Kidney glomerular epithelial cell (primary cell): ENCODE measurements at places on chromosomes 12 and 14.

- DNase-seq, result no peak
Measured at GRCh38 chr14:28774764-28775735, 8.5 kb downstream of the FOXG1 start.

DNA sequence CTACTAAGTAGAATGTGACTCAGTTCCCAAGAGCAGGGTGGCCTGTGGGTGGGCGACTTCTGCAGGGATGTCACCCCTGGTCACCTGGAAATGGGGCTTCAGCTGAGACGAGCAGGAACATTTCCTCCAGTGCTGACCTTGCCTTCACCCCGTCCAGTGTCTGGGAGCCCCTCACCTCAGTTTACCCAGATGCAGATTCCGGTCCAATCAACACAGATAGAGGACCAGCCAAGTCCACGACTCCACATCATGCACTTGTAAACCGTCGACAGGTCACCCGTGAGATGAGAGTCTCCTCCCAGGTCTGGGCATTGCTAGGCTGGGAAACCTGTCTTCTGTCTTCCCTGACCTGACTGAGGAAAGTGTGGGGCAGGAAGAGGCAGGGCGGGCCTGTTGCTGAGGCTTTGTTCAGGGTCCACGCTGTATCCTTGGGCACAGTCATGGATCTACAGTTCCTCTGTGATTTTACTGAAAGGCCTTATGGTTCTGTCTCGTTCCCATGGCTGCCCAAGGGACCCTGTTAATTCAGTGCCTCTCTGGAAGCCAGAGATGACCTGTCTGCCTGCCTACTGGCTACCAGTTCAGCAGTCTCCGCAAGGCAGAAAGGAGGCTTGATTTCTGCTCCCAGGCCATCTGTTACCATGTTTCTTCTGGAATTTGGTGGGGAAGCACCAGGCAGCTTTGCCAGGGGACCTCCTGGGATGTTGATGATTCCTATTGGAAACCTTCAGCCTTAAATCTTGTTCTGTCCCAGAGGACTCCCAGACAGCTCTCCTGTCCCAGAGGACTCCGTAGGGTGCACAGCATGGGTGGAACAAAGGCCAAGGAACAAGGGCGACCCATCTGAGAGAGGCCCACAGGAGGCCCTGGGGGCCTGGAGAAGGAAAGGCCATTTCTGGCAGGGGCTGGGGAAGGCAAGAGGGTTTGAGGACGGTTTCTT is 288.5 kb upstream of the RTL1 start:
- DNase-seq, result no peak

GRCh38 chr12:96257550-96258103 is 63.5 kb downstream of the ELK3 start:
- no peak for DNase-seq

DNA sequence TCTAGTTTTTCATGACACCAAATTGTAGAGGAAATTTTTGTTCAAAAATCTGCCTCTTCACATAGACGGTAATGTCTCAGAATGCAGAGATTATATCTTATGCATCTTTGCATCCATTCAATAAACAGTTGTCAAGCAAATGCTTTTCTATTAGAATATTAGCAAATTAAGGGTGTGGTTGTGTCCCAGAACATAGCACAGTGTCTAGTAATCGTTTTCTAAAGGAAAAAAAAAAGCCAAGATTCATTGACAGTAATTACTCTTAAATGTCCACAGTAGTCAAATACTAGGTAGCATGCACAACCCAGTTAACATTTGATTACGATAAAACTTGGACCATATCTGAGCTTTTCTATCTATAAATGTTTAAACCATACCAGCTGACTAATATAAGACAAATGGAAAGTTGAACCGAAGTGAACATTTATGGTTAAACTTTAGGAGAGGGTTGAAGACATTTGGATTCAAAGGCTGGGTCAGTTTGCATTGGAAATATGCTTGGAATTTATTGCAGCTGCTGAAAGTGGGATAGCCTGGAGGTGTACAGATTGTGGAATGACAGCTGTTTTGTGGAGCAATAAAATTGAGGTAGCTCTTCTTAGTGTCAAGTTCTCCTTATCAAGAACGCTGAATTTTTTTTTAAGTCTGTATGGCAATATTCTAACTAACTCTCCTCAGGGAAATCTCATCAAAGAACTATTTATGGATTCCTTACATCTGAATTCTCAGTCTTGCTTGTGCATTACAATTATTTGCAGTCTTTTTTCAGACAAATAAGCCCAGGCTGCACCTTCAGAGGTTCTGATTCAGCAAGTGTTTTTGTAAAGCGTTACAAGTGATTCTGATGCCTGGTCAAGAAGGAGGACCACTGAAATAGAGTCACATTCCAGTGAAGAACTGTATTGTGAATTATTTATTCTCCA is 66.7 kb upstream of the ATP2B1 start:
- peak; percentile 11 for DNase-seq

- DNase-seq, result no peak
Measured at GRCh38 chr12:15592934-15593333, 196.3 kb downstream of the EPS8 start.

DNA sequence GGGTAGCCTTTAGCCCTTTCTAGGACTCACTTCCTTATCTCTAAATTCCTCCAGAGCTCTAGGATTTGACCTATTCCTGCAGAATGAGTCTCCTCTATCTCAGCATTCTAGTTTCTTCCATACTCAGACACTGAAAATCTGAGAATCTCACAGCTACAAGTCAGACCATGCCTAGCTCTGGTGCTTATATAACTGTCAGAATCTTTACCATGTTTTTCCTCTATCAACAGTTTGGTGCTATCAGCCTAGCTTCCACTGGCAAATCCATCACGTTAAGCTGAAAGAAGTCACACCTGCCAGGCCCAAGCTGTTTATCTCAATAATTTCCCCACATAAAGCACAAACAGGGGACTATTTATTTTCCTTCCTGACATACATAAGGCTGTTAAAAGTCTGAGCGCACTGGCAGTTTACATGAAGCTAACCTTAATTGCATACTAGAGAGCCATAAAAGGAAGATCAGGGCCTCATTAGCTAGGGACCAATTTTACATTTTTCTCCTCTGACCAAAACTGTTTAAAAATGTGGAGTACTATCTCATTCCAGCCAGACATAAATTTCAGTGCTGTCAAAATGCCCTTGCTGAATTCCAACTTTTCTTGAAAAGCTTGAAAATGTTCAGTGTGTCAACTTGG is 270.5 kb downstream of the C12orf75 start:
- no peak for DNase-seq

DNA sequence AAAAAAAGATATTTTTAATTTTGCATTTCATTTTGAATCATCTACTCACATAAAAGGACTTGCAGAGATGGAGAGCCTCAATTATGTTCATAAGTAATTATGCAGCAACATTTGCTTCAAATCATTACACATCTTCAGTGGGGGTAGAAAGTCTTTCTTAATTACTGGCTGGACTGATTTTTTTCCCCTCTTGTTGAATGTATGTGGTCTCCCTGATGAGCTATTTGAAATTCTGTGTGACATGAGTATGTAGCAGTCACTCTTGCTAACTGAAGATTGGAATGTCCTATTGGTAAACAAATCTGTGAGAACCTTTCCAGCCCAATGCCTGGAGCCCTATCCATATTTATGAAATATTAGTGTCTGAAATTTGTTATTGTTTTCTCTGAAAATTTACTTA is 139.8 kb downstream of the TMTC2 start:
- DNase-seq, result no peak

- DNase-seq, result no peak
Measured at GRCh38 chr14:54976316-54976715, 50.6 kb downstream of the WDHD1 start.

DNA sequence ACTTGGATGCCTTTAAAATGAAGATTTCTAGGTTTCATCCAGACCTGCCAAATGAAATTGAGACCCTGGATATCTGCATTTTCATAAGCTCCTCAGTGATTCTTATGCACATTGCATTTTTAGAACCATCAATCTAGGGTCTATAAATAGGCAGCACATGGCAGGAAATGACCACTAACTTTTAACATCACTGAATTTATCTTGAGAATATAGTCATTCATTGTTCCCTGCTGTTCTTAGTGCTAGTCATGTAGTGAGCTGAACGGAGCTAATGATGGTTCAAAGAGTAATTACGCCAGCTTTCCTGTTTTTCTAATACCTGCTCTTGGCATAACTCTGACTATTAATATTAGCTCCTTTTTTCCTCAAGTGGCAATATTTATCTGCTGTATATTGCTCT is 91.6 kb downstream of the TPH2 start:
- DNase-seq, result no peak

GRCh38 chr14:76874734-76875133 is 48.5 kb downstream of the LRRC74A start:
- no peak for DNase-seq

GRCh38 chr12:119375883-119376190 is 41.3 kb downstream of the CCDC60 start:
- DNase-seq, result no peak

DNA sequence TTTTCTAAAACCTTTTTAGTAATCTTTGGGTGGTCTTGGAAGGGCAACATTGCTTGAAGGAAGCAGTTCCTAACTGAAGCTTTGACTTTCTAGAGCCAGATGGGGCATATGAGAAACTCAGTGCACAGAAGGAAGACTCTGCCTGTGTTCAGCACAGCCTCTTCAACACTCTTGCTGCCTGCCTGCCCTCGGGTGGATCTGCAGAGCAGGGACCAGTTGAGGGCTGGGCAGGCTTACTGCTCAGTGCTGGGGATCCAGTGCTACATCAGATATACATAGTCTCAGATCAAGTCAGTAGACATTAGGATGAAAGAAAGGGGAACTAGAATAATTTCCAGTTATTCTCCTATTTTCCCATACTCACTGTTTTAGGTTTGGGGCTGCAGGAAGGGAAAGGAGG is 29.5 kb upstream of the TMX1 start:
- DNase-seq, result no peak

DNA sequence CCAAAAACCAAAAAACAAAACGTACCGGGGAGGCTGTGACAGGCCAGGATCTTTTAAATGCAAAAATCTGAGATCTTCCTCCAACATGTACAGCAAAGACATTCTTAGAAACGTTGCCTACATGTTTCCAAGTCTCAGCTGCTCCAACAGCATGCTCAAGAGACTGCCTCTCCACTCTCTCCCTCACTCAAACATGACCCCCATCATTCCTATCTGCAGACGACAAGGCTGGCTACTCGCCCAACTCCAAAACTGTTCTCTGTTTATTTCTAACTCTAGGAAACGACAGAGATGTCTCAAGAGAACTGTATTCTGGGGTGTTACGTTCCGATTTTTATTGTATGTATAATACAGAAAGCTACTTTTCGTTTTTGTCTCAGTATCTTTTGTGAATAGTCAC is 57.5 kb upstream of the TMCC3 start:
- DNase-seq, result no peak

GRCh38 chr12:79769860-79770485 is 79.2 kb upstream of the PAWR start:
- DNase-seq, result no peak

DNA sequence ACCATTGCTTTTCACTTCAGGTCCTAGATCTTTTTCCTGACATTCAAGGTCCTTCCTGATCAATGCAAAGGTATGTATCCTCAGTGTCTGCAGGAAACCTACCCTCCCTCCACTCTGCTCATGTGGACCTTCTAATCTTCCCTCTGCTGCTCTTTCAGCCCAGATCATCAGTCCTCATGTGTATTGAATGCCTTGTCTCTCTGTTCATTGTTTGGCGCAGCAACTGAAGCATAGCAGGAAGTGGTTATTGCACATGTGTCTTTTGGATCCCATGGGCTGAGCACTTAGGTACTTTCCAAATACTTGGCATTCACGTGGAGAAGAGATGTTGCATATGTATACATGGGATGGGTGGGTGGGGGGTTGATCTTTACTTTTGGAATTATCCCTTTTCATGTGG is 4.3 kb upstream of the NIN start:
- DNase-seq, result peak; percentile 27

DNA sequence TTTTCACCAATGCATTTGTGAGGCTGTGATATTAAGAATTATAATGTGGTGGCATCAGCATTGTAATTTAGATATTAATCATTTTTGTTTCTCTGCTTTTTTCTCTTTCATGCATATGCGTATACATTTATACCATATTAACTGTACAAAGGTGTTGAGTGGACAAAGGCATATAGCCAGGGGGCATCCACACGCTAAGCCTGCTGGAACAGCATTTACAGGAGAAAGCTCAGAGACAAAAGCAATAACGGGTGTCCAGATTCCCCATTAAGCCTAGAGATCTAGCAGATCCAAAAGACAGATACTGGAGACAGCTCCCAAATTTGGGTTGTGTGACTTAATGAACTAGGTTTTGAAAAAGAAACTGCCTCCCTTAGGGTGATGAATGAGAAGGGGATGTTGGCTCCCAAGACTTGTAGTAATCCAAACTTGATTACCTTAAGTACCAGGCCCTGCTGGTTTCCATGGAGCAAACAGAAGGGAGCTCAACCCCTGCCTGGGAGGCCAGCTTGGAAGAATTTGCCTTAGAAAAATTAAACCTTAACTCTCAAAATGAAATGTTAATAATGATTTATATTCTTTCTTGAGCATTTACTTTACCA is 181.9 kb downstream of the SLC6A15 start:
- no peak for DNase-seq

GRCh38 chr12:92654929-92655328 is 47.9 kb upstream of the PLEKHG7 start:
- DNase-seq, result peak; percentile 65

DNA sequence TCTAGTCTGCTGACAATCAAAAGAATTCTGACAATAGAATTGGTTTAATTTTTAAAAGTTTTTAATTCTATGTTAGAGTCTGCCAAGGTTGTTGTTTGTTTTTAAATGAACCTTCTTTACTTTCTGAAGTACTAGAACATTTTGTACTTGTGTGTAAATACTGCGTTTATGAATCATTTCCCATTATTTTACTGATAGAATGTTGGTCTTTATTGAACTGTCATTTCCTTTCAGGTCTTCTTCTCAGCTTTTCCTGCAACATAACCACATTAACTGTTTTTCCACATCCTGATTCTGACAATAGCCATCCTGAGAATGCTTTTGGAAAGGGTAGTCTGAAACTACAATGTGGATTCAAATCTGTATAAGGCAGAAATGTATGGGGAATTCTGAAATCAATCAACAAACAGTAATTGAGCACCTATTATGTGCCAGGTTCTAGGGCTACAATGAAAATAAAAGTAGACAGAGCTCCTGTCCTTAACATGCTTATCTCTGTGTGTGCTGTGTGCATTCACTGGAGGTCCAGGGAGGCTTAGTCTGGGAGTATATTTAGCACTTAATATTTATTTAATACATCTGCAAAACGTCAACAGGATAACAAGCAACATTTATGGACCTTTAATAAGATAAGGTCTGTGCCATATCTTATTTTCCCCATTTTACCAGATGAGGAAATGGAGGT is 73.1 kb upstream of the SLC38A2 start:
- DNase-seq, result no peak

GRCh38 chr12:109910969-109911348 is 10.9 kb downstream of the TCHP start:
- DNase-seq, result no peak
